HAP-1 (cell line): ENCODE measurements at places on chromosomes 6 and 20.

DNA sequence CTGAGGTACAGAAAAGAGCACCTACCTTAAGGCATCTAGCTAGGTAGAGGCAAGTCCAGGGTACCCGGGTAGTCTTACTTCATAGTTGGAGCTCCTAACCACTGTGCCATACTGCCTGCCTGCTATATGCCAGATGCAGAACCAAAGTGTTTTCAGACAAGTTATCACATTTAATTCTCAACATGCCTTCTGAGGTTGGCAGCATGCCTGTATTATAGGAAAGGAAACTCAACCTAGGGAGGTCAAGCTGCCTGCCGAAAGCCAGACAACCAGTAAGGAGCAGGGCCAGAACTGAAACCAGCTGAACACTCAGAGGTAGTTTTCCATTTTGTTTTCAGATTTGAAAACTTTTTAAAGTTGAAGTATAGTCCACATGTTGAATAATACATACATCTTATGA, 5.4 kb downstream of the CTNNBL1 start:
- no peak for DNase-seq

DNA sequence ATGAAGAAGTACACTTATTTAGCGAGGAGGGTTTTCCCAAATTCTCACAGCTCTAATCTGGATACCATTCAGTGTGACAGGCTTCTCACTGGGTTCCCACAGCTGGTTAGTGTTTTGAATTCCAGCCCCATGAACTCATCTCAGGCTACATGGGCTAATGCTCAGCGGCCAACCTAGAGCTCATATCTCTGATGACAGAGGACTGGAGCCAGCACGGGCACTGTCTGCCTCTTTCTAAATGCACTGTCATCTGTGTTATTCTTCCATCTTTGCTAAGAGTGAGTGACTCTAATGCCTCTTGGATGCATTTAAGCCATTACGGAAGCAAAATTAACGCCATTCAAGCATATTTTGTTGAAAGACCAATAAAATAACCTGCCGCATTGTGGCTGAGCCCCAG, 308.9 kb upstream of the JAG1 start:
- no peak for DNase-seq

DNA sequence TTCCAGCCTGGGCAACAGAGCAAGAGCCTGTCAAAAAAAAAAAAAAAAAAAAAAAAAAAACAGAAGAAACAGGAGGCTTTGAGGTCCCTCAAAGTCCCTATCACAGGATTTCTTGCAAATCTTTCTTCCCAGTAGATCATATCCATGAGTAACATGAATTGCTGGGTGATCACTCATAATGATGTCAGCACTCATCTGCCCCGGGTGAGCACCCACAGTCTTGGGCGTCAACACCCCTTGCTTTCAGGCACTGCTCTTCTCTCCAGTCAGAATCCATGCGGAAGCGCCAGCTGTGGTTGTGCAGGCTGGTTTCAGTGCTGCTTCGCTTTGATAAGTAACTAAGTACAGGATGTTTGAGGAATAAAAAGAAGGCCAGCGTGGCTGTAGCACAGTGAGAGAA, 40.2 kb upstream of the INSM1 start:
- DNase-seq = no peak

DNA sequence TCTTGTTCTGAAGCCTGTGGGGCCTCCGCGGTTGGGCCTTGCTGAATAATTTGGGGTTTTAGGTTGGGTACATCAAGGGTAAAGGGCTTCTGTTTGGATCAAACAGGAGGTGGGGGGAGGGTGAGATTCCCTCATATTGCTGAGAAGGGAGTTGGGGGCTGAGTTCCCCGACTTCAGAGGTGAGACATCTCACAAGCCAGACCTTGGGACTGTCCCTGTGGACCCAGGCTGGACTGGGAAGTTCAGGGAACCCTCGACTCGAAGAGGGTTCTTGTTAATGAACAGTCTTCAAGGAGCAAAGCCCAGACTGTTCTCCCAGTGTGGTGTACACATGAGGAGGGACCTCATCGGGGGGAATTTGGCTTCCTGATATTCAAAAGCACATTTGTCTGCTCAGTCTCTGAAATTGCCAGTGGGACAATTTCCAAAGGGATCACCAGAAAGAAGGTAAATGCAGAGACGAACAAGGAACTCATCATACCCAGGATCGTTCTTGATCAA, 118.5 kb downstream of the SYCP2 start:
- DNase-seq = no peak

GRCh38 chr6:110813338-110814101, 1.7 kb downstream of the CDK19 start:
- no peak for DNase-seq

- DNase-seq = no peak
These were observed 682 bp upstream of the SLA2 start for GRCh38 chr20:36646678-36647077.

DNA sequence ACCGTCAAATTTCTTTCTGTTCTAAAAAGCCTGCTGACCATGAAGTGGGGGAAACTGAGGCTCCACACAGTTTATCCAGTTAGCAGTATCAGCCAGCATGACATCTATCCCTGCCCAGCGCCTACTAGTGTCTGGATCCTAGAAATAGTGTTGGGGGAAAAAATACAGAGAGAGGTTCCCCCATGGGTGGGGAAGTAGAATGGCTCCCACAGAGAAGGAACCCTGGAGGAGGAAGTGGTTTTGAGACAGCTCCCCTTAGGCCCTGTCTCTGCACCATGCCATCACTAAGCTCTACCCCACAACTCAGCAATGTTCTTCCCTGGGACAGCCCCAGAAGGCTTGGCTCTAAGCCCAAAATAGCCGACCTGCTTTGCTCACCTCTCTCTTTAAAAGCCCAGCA, 153.4 kb downstream of the MBOAT1 start:
- DNase-seq = no peak

- peak; percentile 83 for DNase-seq
These were observed 11.0 kb downstream of the TSPYL1 start for GRCh38 chr6:116268589-116269293.

DNA sequence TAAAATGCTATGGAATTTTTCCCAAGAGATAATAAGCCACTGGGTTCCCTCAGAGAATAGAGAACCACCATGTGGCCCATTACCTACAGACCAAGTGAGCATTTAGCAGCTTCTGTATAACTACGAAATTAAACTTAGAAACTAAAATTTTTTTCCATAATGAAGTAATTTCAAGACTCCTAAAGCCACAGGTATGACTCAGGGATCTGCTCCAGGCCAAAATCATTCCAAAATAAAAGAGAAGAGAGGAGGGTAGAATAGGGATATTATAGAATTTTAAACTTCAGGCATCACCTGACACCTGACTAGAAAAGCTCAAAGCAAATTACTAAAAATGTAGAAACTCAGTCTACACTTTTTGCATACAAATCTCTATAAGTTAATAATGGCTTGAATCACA, 108.9 kb upstream of the DST start:
- DNase-seq = no peak

DNA sequence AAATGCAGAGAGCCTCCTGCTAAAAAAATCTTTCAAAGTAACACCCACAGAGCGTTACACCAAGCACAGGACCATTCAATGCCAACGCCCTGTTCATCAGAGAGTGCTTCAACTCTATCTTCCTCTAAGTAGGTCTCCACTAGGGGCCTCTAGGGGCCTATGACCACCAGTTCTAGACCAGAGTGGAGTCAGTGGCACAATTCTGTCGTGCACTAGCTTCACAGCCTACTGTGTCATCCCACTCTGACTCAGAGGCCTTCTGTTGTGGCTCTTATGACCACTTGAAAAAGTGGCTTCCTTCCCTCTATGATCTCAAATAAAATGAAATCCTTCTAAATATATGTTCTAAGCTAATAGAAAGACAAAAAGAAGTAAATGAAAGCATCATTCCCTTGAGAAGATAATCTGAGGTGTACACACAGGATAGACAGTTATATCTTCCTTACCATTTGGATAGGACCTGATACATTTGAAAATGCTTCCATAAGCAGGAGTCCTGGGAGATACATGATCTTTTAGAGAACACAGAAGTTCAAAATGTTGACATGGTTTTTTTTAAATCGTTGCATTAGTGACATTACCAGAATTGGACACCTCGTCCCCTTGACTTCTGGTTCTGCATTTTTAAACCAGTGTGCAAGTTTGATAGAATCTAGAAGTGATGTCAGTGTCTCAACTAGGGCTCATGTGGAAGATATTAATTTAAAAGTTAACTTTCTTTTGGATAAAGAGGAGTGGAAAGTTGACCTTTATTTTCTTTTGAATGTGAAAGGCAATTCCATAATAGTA, 151.9 kb downstream of the SH3BGRL2 start:
- no peak for DNase-seq

DNA sequence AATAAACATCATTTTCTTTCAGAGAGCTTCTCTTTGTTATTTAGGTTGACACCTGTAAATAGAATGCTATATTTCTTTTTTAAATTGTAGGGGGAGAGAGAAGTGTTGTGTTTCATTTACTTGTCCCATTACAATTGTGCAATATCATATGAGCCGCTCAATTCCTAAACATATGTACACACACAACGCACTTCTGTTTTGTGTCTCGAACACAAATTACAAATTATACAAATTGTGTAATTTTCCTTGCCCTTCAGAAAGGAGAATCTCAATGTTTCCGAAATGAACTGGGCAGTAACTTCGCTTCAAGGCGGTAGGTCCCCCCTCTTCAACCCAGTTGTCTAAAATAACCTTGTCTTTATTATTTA, 2.6 kb upstream of the ABT1 start:
- DNase-seq = no peak
